Activated T-cell treated with anti-CD3 and anti-CD28 coated beads for 1 hour (primary cell): ENCODE measurements at places on chromosomes 6 and 20.

GRCh38 chr20:9136114-9136513 is 67.2 kb downstream of the PLCB4 start:
- no peak for DNase-seq

- DNase-seq = no peak
Observed at GRCh38 chr6:134614606-134615485, 296.9 kb upstream of the SGK1 start.

DNA sequence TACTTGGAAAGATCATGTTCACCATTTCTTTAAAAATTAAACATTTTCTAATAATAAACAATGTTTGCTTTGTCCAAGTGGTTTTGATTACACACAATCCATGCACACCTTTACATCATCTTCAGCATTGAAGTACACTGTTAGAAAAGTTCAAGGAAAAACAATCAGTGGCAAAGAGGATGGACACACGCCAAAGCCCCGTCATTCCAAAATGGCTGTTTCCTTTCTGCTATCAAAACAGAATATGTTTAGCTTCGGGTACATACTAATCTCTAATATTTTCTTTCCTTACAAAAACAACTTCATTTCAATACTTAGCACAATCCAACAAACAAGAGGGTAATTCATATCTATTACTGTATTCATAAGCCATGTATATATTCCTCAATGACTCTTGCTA is 24.5 kb downstream of the REPS1 start:
- no peak for DNase-seq

DNA sequence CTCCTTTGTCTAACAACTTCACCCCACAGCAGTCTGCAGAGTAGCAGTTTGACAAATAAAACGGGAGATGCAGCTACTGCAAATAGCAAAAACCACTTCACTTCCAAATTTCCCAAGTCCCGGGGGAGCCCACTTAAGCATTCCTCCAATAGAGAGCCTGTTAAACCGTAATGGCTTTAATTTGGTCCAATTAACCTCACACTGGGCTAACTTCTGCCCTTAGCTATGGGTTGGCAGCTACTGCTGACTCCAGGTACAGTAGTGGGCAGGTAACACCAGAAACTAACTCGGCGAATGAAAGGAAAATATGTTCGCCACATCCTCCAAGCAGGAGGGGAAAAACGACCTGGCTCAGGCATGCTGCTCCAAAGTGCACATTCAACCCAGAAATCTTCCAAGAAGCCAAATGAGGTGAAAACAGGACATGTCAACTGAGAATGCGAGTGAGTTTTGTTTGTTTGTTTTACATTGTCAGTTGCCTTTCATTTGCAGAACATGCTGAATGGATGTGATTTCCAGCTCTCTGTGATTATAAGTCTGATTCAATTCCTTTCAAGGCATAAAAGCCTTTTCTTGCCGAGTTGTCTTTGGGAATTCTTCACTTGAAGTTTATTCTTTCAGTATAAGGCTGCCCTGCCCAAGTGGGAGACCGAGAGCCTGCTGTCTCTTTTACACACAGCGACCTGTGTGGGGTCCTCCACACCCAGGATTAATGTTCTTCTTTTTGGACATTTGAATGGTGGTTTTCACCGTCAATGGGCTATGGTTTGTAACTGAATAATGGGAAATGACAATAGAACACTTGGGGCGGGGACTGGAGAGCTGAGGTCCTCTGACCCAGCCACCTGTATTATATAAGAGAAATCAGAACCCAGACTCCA is 117.3 kb upstream of the ARMC2 start:
- no peak for DNase-seq
